ENCODE measurements at places on chromosomes 5 and 9.

GRCh38 chr9:16343249-16344237 lies 526.9 kb downstream of the BNC2 start:
- no peak for DNase-seq

- DNase-seq = no peak
Measured at GRCh38 chr5:73393611-73394489, 54.7 kb downstream of the FOXD1 start.

- no peak for DNase-seq
Measured at GRCh38 chr5:5178136-5178535, 38.0 kb downstream of the ADAMTS16 start.

DNA sequence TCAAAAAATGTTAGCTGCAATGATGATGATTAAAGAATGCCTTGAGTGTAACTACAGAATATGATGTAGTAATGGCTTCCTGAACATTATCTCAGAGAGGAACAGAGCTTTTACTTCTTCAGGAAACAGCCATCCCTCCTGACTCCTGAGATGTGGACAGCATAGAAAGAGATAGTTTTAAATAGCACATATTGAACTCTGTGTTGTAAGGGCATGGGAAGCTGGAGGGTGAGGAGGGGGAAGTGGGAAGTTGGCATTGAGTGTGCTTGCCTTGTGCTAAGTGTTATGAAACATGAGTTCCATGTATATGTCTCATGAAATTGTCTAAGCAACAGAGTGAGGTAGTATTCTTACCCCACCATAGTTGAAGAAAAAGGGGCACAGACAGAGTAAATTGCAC lies 161.5 kb upstream of the SLC28A3 start:
- DNase-seq = no peak

DNA sequence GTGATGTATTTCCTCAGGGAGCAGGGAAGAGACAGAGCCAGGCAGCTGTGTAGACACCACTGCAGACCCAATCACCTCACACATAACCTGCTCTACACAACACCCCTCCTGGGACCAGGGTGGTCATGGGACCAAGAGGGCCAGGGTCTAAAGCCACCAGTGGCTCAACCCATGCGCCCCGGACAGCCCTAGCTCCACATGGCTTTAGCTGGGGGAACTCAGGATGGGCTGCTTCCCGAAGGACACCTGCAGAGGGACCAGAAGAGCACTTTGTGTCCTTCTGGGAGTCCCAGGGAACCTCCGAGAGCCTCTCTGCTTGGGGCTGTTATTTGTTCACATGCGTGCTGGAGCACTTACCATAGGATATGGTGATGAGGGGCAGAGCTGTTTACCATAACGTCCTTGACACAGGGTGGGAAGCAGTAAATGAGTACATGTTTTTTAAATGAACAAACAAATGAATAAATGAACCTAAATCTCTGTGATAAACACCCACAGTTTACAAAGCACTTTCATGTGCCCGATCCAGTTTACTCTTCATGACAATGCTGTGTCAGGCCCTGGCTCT lies 12.3 kb downstream of the SEPTIN8 start:
- DNase-seq = no peak

DNA sequence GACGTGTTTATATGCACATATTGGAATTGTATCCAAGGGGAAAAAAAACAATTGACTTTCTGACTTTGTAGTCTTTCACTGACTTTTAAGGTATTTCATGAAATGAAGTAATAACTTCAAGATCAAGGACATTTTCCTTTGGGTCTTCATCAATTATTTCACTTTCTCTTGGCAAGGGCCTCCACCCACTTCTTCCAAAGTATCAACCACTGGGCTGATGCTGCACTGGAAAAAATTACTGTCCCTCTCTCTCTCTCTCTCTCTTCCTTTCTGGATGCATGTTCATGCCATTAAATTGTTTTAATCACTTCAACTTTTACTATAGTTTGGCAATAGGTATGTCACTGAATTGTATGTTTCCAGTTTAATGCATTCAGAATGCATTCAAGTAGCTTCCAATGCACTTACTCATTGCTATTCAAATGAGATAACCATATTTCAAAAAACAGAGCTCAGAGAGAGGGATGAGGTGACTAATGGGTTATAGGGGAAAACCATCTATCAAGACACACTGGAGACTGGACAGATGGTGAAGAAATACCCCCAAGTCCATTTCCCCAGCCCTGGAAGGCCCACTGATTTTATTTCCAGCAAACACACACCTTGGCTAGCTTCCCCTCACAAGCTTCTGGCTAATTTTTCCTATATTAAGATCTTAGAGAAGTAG lies 585.3 kb downstream of the EBF1 start:
- DNase-seq = no peak

GRCh38 chr5:156134216-156134615 lies 192.7 kb upstream of the SGCD start:
- no peak for DNase-seq

DNA sequence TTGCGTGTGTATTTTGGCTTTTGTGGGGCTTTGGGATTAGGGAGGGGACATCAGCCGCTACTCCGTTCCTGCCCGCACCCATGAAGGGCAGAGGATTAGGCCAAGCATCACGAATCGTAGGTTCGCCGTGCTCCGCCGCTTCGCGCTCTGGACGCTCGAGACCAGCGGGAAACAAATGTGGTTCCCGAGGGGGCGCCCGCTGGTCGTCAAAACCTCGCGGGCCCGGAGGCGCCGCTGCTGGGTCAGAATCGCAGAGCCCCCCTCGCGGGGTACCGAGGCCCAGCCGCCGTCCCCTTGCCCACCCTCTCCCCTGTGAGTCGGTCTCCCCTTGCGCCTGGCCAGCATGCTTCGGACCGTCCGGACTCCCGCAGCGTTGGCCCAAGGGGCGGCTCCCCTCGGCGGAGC lies 2.3 kb upstream of the PAX5 start:
- no peak for DNase-seq

- DNase-seq = no peak
Measured at GRCh38 chr9:71364186-71364955, 242.9 kb upstream of the TRPM3 start.

DNA sequence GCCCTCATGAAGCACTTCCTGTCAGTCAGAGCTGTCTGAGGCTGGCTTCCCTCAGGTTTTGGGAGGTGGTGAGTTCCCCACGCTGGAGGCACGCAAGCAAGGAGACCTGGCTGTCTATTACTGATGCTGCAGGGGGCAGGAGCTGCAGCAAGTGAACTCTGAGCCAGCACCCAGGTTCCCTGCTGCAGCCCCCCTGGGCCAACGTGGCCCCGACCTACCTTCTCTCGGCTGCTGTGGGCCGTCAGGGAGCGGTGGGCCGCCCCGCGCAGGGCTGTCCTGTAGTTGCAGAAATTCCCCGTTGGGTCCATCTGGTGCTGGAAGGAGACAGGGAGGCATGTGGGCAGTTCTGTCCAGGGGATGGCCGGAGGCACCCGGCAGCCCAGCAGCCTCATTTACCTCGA lies 46.8 kb upstream of the RNF130 start:
- DNase-seq = no peak

DNA sequence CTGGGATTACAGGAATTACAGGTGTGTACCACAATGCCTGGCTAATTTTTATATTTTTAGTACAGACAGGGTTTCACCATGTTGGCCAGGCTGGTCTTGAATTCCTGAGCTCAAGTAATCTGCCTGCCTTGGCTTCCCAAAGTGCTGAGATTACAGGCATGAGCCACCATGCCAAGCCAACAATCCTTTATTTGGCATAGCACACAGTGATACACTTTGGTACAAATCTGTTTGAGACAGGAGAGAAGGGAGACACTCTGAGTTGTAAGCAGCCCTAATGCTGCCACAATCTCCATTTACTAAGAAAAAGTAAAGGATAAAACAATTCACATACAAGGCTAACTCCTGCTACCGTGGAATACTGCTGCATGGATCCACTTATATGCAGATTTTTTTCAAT lies 177.8 kb downstream of the RAPGEF6 start:
- no peak for DNase-seq

DNA sequence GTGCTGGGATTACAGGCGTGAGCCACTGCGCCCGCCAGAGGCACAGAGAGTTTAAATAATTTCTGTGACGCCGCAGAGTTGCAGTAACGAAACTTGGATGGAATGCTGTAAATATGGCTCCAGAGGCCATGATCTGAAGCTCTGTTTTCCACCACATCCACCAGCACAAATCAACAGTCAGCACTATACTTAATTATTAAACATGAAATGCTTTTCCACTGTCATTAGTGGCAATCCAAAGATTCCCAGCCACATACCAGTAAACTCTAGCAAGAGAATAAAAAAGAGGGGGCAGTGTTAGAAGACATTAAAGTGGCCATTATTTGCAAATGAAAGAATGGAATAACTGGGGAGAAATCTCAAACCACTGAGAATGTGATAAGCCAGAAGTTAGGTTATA lies 242.5 kb downstream of the DIRAS2 start:
- no peak for DNase-seq

DNA sequence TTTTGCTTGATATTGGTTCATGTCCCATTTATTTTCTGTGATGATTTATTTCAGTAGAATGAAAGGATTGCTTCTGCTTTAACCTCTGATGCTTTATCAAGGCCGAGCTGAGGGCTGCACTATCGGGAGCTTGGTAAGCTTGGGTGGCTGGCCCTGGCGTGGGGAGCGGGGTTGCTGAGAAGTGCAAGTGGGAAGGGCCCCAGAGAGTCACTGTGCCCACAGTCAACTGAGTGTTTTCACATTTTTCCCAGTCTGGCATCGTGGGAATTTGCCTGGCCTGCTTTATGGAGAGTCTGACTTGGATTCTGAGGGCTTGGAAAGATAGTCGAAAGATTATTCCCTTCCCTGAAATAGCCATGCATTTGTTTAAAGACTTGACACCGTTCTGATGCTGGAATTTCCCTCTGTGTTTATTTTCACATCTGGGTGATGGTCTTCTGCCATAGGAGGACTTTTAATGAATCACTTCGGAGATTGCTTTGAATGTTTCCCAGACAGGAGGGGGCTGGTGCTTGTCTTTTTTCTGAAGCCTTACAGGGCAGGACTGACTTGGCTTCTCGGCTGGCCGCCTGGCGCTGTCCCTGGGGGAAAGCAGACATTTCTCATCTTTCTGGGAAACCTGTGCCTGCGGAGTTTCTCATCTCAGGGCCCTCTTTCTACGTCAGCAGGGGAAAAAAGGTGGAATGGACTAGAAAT lies 139.0 kb downstream of the BOD1 start:
- DNase-seq = no peak

- no peak for DNase-seq
Measured at GRCh38 chr5:38442247-38442573, 114.2 kb downstream of the LIFR start.

GRCh38 chr9:135275571-135276289 lies 188.3 kb downstream of the OLFM1 start:
- no peak for DNase-seq

GRCh38 chr9:111178331-111179055 lies 140.2 kb upstream of the LPAR1 start:
- no peak for DNase-seq

GRCh38 chr5:145775893-145776444 lies 59.2 kb downstream of the PRELID2 start:
- no peak for DNase-seq

DNA sequence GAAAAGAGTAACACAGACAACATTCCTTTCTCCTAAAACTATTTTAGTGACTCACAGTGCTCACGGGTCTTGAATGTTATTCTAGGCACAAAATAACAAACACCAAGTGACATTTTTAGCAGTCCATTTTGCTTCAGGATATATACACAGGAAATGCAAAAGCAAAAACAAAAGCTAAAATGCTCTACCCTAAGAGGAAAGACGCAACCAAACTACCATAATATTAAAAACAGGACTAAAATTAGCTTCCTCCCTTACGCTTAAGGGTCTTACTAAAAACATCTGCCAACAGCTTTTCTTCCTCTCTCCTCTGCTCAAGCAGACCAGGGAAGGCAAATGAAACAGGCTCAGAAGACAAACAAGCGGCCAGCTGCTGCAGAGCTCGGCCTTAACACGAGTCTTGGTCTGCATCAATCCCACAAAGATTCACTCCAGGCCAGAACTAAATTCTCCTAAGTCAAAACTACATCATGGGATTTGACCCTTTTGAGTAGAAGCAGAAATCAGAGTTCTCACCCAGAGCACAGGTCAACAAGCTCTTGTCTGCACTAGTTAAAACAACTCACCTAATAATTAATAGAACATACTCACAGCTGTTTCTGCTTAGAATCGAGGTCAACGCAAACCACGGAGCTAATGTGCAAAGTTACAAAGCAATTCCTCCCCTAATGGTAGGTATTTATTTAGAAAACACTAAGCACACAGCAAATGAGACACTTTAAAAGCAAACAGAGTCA lies 62.3 kb downstream of the RAPGEF1 start:
- no peak for DNase-seq

- no peak for DNase-seq
Measured at GRCh38 chr9:101014566-101014965, 14.0 kb upstream of the PLPPR1 start.

- DNase-seq = no peak
Measured at GRCh38 chr5:136141561-136141960, 8.9 kb downstream of the SMAD5 start.

GRCh38 chr9:130110166-130110565 lies 56.5 kb downstream of the GPR107 start:
- no peak for DNase-seq

GRCh38 chr5:125793470-125793869 lies 629.7 kb upstream of the GRAMD2B start:
- DNase-seq = no peak

DNA sequence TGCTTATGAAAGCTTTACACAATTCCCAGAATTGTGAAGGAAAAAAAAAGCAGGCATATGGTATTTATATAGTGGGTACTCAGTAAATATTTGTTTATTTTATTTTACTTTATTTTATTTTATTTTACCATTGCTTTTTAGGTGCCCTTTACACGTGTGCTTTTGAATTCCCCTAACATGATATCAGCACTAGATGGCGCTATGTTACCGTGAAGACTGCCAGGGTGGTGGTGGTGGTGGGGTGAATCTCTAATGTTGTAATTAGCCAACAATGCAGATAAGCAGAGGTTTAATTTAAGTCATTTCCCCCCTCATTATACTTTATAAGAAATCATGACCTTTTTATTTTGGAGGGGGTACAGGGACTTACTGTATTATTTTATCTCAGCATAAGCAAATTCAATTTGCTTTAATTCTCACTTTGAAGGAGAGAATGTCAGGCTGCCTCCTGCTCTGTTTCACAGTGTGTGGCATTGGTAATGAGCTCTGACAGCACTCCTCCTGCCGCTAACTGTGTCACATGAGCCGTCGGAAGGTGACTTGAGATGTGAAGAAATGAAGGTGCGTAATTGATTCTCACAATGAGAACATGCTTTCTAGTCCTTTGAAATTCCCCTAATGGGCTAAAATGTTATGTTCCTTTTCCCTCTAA lies 165.6 kb downstream of the YTHDC2 start:
- DNase-seq = no peak

DNA sequence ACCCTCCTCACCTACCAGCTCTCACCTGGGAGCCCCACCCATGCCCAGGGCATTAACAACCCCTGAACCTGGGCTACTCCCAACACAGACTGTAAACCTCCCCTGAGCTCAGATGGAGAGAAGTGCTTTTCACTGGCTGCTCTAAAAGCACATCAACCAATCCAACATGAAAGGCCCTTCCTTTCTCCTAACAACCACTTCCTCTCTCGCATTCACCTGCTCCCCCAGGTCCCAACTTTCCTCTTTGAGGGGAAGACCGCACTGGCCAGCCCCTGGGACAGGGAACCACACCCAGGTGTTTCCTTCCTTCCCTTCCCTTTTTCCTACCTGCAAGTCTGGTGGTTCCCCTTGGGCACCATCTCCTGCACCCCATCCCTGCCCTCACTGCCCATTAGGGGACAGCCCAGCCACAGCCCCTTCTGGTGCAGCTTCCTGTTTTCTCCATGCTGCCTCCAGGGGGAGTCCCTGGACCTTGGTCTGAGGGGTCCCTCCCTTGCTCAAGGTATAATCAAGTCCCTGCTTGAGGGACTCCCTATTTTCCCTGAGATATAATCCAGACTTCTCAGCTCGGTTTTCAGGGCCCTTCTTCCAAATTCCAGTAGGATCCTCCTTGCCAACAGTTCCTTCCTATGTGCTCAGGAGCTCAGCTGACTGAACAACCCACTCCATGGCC lies 30.5 kb upstream of the DAB2IP start:
- DNase-seq = no peak
